Stimulated activated CD4-positive, alpha-beta T cell treated with anti-CD3 and anti-CD28 coated beads, Interleukin-2, amount 100 ng/mL, for 48 hours (primary cell): ENCODE measurements at places on chromosomes 12 and 14.

- no peak for DNase-seq
Observed at GRCh38 chr12:30136696-30137095, 353.0 kb upstream of the TMTC1 start.

DNA sequence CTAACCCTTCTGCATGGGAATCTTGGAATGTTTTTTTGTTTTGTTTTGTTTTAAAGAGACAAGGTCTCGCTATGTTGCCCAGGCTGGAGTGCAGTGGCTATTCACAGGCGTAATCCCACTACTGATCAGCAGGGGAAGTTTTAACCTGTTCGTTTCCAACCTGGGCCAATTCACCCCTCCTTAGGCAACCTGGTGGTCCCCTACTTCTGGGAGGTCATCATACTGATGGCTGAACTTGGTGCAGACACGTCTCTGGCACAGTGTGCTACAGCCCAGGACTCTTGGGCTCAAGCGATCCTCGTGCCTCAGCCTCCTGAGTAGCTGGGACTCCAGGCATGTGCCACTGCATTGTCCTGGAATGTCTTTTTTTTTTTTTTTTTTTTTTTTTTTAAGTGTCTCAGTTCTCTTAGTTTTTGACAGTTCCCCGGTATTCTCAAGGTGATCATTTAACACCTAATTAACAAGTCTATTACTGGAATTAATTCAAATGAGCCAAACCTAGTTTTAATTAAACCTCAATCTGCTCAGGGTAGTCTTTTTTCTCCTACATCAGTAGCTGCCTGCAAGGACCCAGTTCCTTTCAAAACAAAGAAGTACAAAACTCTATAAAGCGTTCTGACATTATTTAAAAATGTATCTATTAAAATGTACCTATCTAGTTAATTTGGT is 49.0 kb upstream of the ISM2 start:
- DNase-seq = no peak

- no peak for DNase-seq
Observed at GRCh38 chr14:71645656-71646055, 286.6 kb upstream of the RGS6 start.

DNA sequence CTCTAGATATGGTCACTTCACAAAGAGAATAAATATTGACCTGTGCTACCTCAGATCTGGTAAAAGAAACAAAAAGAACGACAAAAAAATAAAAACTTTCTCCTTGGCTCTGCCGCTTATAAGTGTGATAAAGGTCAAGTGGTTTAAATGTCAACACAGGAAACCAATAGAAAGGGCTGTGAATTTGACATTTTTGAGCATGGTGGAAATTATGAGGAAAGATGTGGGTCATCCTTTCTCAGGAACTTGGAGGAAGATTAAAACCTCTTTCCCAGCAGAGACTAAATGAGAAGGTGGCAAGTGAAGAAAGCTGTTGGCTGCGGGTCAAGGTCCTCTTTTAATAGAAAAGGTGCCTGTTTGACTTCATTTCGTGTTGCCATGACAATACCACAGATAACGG is 28.2 kb downstream of the TESPA1 start:
- no peak for DNase-seq

- DNase-seq = no peak
Observed at GRCh38 chr14:99546234-99546879, 57.6 kb downstream of the CCDC85C start.

DNA sequence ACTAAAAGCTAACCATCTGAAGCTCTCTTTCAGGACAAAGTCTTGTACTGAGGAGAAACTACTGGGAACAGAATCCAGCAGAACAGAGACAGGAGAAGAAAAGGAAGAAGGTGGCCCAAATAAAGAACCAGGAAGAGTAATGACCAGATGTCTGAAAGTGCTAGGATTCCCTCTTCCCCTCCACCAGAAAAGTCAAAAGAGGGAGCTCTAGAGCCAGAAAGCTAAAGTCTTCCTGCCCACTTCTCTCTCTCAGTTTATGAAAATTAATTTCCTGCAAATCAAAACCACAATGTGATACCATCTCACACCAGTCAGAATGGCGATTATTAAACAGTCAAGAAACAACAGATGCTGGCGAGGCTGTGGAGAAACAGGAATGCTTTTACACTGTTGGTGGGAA is 47.2 kb downstream of the SPPL3 start:
- no peak for DNase-seq

DNA sequence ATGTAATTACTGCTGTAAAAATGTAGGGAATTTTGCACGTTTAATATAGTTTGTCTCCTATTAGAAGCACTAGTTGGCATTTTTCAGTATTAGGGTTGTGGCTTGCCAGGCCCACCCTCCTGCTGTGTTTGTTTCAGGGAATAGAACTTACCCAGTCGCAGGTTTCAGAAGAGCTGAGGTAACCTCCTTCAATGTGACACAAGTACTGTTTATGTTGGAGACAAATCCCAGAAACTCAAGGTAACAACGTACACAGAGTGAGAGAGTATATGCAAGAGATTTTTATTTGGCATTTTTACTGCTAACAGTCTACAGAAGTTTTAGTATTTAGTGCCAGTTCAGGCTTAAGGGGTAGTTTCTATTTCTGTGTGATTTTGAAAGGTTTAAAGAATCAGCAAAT is 284.3 kb downstream of the RAD51B start:
- DNase-seq = no peak

GRCh38 chr12:25322918-25323531 is 72.3 kb upstream of the KRAS start:
- no peak for DNase-seq

DNA sequence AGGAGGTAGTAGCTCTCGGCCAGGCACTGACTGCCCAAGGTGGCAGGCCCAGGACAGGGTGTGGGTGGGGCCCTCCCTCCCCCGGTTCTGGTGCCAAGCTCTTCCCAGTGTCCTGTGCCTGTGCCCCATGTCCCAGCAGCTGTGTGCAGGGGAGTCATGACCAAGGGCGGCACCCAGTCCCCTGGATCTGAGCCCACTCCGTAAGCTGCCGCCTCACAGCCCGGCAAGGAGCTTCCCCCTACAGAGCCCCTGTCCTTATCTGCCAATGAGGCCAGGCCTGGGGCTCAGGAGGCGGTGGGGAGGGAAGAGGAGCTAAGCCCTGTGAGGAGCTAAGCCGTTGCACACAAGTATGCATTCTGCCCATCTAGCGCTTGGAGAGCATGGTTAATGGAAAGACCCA is 5.6 kb upstream of the C14orf180 start:
- no peak for DNase-seq
